ENCODE measurements at places on chromosomes 1 and 21.

DNA sequence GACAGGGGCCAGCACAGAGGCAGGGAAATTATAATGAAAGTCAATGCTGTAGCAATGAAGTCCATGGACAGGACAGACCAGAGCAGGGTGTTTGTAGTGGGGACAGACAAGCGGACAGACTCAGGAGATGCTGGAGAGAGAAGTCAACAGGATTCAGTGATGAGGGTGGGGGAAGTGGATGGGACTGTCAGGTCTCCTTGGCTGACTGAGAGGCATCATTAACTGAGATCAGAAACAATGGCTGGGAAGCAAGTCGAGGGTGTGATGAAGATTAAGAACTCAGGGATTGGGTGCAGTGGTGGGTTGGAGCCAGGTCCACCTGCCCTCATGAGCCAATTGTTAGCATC lies 25.5 kb downstream of the CD58 start:
- no peak for DNase-seq

DNA sequence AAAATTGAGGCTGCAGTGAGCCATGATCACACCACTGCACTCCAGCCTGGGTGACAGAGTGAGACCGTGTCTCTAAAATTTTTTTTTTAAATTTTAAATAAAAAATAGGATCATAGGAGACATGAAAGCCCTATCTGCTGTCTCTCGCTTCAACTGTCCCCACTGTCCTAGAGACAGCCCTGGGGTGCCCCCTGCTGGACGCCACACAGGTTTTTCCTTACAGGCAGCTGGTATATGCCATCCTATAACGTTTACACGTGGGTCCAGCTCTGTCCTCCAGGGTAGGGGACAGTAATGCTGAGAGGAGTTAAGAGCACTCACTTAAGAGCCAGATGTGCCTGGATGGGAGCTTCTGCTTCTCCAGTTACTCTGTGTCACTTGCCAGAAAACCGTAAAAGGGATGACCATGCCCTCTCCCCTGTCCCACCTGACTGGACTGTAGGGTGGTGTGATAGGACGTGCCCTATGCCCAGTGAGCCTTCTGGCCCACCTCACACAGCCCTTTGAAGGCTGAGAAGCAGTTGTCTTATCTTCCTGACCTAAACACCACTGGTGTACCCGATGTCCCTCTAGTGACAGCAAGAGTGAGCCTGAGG lies 8.5 kb downstream of the FBXO2 start:
- peak; percentile 84 for DNase-seq

DNA sequence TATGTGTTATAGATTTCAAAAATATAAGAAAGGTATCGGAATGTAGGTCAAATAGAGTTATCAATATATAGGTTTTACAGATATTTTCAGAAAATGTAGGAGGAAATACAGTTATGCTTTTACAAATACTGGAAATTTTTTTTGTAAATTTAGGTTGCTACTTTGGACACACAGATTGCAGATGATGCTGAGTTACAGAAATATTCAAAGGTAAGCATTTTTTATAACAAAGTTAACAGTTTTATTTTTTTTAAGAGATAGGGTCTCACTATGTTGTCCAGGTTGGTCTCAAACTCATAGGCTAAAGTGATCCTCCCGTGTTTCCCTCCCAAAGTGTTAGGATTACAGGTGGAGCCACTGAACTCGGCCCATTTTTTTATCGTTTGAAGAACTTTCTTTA lies 66.0 kb downstream of the PATJ start:
- no peak for DNase-seq

GRCh38 chr1:247077213-247077612 lies 1.4 kb downstream of the ZNF670 start:
- DNase-seq: no peak

GRCh38 chr1:213600879-213601278 lies 386.9 kb upstream of the PROX1 start:
- peak; percentile 17 for DNase-seq

- DNase-seq: no peak
These were observed 46.4 kb downstream of the COL6A1 start for GRCh38 chr21:46027851-46028493.

- DNase-seq: no peak
These were observed 1.6 kb downstream of the CD53 start for GRCh38 chr1:110874324-110875215.

DNA sequence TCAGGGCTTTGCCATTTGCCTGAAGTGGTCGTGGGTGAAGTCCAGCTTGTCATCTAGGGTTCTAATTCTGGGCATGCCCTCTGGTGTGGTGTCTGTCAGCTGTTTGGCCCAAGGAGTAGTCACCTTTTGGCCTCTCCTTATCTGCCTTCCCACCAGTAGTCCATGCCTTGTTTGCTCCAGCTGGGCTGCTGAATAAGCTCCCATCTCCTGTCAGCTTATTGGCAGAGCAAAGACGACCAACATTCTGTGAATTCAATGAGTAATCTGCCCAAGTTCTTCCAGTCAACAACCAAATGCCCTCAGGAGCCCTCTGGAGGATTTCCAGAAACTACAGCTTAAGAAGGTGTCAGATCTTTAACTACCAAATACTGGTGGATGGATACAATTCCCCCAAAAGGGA lies 7.0 kb downstream of the BCAN start:
- no peak for DNase-seq

DNA sequence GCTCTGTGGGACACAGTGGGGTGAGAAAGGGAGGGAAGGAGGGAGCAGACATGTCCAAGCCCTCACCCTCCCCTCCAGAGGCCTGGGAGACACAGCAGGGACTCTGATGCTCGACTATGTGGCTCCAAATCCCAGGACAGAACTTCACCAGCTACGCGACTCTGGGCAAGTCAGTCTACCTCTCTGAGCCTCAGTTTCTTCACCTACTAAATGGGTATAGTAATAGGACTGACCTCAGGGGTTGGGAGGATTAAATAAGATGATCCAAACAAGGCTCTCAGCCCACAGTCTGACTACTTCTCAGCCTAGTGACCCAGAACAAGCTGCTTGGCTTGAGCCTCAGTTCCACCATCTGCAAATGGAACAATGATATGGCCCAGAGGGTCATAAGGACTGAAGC lies 19.6 kb downstream of the SDC3 start:
- DNase-seq: no peak

DNA sequence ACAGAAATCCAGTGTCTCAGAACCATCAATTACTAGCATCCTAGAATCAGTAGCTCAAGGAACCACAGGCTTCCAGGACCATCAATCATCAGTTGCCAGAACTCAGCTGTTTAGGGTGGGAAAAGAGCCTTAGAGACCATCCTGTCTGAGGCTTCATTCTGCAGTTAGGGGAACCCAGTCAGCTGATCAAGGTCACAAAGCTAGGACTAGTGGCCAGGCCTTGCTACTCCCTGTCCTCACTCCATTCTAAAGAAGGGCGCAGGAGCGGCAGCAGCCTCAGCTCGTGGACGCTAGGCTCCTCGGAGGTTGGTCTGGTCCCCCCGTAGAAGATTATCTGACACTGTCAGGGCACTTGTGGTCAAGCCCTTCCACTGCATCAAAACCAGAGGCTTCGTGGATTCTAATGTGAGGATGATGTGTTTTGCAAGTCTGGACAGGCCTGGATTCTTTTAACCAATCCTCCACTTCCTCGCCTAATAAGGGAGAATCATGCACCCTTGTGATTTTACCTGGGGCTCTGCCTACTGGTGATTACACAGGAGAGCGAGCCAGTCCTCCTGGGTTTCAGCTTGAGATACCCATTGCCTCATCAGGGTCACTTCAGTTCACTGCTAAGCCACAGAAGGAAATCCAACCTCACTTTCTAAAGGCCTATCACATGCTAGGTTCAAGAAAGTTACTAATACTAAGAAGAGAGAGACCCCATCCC lies 41.7 kb upstream of the IFFO2 start:
- no peak for DNase-seq

DNA sequence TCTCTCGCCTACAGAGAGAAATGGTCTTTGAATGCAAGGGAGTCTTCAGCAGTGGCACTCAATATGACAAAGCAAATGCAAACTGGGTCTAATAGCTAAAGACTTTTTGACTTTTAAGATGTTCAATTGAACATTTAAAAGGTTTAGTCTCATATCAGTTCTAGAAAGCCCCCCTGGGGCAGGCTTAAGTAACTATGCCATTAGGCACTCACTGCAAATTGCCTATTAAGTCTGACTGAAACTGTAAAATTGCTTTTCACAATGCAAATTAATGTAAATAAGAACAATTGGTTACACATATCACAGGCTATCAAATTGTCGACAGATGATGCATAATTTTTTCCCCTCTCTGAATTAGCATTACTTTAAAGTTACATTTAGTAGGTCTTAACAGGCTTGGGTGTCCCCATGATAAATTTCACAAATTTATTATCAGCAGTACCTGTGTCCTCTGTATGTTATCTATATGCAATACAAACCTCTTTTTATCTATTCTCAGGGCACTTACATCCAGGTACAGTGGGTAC lies 329.1 kb downstream of the LRRIQ3 start:
- DNase-seq: no peak

DNA sequence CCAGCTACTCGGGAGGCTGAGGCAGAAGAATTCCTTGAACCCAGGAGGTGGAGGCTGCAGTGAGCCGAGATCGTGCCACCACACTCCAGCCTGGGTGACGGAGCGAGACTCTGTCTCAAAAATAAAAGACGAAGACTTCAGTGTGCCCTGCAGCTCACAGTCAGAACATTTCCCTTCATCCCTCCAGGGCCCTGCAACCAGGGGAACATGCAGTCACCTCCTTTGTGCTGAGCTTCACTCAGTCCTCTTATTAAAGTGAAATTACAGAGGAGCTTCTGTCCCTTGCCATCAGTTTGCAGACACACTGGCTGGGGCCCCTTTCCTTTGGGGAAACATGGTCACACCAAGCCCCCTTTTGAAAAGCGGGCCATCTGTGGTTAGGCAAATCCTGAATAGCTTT lies 24.2 kb downstream of the FHAD1 start:
- no peak for DNase-seq

- DNase-seq: no peak
These were observed 38.6 kb downstream of the VANGL2 start for GRCh38 chr1:160438935-160439334.

DNA sequence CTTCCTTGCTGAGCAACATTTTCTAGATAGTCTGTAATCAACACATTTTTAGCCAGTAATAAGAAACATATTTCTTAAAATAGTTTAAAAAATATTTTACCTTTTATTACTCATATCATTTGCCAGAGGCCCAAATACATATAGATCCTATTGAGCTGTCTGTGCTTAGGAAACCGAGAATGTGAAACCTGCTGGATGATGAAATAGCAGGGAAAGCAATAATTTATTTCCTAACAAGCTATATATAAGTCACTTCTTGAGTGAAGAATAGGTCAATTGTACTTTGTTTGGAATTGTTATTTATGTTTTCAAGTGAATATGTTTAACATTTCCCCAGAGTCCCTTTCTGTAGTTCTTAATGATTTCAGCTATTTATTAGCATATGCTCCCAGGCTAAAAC lies 339.9 kb upstream of the TMPRSS15 start:
- no peak for DNase-seq

DNA sequence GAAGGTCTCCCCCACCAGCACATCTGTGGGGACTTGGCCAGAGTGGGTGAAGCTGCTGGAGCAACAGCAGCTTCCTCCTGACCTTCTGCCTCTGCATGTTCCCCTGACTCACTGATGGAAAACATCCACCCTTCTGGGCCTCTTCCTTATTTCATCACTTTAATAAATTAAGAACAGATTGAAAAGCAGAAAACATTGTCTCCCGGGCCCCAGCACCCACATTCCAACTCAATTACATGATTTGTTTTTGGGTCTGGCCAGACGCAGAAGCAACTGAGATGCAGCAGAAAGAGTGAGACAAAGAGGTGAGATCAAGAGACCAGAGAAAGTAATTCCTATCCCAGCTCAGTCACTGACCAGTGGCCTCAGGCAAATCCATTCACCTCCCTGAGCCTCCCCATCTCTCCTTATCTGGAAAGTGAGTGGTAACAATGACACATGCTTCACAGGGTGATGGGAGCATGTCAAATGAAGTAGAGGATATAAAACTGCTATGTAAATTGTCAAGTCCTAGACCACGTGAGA lies 157.1 kb downstream of the ELAVL4 start:
- no peak for DNase-seq

- no peak for DNase-seq
These were observed 38.6 kb upstream of the MPZL1 start for GRCh38 chr1:167683226-167683625.

GRCh38 chr1:225449261-225449660 lies 21.4 kb upstream of the LBR start:
- DNase-seq: no peak
